ENCODE measurements at places on chromosomes 6 and 20.
A peak's percentile ranks its signal among the peaks of the same experiment; 100 is the strongest.

DNA sequence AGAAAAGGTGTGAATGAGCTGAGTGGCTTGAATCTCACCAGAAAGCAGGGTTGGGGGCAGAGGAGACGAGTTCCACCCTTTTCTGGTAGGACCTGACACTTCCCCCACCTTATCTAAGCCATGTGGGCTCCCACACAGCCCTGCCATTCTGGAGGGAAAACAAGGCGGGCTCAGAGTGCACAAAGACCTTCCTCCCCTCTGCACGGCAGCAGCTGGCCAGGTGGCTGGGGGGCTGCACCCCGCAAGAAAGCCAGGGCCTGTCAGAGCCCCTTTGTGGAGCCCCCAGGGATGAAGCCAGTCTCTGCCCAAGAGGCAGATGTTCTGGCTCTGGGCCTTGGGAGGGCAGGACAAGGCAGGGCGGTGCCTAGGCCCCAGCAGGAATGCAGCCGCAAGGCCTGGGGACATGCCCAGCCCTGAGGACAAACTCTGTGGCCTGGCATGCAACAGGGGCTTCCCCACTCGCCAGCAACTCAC is 48.4 kb upstream of the DSN1 start:
- DNase-seq: peak; percentile 15

GRCh38 chr20:4920655-4921054 is 80.7 kb downstream of the SLC23A2 start:
- no peak for DNase-seq

DNA sequence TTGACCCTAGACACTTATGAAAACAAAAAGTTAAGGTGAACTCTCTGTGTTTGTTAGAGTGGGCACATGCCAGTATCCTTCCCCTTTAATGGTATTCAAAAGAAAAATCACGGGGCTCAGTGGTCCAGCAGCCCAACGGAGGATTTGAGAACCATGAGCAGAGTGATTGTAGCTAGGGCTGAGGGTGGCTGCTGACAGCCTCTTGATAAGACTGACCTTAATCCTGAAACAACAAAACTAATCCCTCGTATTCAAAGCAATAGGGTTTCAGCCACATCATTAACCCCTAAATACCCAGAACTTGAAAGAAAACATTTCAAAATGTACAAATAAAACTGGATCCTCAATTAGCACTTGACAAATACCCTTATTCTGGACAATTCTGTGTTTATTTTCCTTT is 95.1 kb downstream of the SNAP25 start:
- DNase-seq: no peak

DNA sequence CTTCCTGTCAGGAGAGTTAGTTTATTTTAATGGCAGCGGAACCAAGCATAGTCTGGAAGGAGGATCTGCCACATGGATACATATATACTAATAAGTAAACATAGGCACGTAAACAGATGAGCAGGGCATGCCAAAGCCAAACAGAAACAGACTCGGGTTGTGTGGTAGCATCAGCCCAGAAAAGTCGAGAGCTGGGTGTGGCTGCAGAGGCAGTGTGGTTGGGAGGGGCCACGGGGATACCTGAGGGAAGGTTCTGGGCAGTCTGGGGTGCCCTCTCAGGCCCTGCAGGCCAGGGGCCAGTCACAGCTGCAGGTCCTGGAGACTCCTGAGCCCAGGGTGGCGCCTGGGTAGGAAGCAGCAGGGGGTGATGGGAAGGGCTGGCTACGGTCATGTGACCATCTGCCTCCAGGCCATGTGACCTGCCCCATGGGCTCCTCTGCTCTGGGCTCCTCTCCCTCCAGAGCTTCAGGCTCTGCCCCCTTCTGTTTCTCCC is 42.8 kb upstream of the MRPS10 start:
- peak; percentile 44 for DNase-seq

DNA sequence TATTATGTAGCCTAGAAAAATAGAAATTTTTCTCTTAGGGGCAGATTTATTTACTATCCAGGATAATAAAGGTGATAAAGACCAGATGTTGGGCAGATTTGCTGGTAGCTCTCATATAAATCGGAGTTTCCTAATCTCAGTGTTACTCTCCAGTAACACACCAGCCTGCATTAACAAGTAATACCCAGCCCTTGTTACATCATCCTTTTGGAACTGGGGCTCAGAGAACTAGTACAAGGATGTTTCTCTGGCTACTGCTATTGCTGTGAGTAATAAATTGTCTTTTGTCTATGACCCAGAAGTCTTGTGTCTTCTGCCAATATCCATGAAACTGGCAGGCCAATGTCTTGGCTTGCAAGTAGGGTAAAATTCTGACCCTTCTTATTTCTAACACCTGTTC is 16.8 kb downstream of the TPD52L1 start:
- no peak for DNase-seq

GRCh38 chr6:81625216-81625615 is 127.3 kb downstream of the TENT5A start:
- DNase-seq: no peak

DNA sequence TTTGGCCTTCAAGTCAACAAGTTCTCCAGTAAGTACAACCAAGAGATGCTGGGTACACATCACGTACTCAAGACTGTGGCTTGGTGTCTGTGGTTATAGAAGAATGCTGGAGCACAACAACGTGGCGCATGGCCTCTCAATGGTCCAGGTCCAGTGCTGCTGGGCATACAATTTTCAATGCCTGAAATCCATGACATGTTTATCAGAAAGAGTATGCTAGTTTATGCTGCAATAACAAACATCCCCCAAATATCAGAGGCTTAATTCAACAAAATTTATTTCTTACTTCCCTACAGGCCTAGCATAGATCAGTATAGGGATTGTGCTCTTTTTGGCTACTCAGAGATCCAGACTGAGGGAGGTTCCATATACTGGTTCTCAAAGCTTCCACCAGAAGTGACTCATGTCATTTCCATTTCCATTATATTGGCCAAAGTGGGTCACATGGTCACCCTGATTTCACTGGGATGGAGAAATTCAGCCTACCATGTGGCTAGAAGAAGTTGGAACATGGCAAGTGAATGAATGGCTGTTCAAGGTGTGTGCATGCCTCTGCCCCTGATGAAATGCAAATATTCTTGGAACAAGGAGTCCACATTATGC is 33.3 kb upstream of the KIF16B start:
- DNase-seq: no peak

DNA sequence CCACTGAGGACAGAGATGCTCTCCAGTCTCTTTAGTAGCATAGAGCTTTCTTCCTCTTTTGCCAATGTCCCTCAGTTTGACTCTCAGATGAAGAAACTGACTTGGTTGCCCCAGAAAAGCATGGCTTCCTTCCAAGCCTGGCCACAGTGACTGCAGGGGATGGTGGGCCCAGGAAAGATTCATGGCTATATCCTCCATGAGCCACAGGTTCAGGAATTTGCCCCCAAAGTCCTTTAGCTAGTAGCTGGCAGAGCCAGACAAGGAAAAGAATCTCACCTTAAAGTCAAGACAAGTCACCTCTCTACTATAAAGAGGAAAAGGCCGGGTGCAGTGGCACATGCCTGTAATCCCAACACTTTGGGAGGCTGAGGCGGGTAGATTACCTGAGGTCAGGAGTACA is 43.4 kb downstream of the TRAM2 start:
- DNase-seq: no peak

DNA sequence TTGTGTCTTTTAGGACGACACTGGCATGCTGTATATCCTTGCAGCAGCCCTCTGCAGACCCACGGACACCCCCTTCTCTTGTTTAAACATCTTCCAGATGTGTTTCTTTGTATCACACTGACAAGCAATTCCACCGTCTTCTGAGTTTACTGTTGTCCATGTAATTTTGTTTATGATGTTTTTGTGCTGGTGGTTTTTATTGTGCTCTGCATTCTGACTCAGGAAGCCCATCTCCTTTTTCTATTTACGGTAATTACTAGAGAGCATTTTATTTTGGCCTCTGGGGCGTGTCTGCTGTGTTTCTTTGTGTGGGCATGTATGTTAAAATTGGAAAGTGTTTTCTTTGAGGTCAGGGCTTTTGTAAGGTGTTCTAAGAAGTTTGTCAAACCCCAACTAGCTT is 111.9 kb downstream of the JARID2 start:
- DNase-seq: no peak

- DNase-seq: no peak
These were observed 124.0 kb upstream of the MAFB start for GRCh38 chr20:40813029-40813431.

DNA sequence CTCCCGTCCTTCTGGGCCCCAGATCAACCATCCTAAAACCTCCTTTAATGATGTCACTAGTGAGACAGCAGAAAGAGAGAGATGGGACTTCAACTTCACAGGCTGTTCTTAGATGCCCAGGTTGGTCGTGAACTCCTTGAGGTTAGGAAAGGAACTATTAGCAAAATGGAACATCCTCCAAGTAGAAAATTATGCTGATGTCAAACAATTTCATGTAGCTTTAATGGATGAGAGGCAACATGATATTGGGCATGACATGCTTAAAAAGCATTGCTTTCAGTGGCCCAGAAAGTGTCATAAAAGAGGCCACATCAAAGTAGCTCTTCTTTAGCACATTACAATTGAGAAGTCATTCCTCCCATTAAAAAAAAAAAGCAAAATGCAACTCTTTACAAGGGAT is 248.1 kb downstream of the PTPRT start:
- DNase-seq: no peak

DNA sequence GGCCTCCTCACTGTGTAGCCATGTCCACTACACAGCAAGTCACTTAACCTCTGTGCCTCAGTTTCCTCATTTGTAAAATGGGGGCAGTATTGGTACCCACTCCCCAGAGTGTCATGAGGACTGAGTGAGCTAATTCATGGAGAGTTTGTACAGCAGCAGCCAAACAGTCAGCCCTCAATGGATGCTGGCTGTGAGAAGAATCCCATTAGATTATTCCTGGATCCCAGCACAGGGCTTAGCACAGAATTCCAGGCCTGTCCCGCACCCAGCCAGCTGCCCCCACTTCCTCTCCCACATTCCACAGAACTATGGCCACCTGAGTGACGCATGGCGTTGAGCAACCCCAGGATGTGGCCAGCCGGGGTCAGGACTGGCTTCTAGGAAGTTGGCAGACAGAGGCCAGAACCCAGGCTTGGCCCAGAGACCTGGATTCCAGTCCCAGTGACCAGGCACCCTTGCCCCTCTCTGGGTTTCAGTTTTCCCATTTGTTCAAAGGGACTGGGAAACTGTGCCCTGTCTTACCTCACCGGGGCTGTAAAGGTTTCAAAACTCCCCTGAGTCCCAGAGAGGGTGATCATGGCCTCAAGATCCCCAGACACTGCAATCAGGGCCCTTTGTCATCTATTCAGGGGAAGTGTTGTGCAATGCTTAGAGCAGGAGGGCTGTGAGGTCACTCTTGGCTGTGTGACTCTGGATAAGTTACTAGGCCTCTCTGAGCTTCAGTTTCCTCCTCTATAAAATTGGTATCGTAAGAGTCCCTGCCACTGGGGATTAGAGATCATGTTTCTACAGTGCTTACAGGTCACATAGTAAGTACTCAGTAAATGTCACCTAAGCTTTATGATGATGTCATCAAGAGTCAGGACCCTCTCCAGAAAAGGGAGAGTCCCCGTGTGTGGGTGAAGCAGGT is 3.0 kb upstream of the TGM2 start:
- DNase-seq: peak; percentile 9

- no peak for DNase-seq
These were observed 257.8 kb downstream of the BTBD3 start for GRCh38 chr20:12175538-12175937.

DNA sequence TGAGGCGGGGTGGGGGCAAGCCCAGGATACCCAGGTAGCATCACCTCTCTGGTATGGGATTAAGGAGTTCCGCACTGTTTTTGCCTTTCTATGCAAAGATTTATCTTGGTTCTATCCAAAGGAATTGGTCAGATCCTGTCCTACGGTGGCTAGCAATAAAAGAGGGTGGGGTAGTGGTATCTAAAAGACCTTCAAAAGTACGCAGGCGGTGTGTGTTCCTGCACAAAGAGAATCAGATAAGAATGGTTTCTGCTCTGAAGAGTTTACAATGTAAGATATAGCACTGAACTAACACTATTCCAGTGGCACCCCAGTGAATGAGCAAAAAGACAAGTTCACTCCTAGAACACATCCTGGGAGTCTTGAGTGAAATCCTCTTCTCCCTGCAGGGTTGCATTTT is 6.3 kb downstream of the MRPS18A start:
- peak; percentile 18 for DNase-seq

- DNase-seq: no peak
These were observed 191.0 kb downstream of the UNC5CL start for GRCh38 chr6:40848038-40848437.

DNA sequence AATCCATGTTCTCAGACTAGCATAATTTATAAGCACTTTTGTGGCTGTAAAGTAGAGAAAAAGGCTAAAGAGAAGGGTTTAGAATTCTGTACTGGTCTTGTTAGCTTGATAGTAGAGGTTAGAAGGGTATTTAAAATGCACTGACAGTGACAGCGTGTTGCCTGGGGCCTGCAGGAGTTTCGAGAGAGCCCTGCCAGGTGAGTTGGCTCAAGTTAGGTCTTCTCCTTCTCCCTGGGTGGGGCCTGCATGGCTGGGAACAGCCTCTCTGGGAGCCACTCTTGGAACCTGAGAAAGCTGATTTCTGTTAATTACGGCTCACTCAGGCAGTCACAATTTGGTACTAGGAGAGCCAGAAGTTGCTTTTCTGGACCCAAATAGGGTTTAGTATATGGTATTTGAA is 103.7 kb downstream of the ARID1B start:
- no peak for DNase-seq

- no peak for DNase-seq
These were observed 82.3 kb downstream of the SYNE1 start for GRCh38 chr6:152554851-152555250.

DNA sequence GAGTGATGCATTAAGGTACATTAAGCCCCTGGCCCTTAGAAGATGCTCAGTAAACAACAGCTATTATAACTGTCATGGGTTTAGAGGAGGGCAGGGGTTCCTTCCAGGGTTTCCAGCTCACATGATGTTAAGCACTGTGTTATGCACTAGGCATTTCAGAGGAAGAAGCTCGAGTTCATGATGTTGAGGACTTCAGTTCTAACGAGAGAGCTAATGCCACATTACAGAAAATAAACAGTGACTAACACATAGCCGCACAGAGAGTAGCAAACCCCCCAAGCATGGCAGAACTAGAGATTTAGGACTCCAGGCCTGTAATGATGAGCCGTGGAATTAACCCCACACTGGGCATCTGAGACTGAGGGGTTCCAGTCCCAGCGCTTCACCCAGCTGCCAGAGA is 105.2 kb downstream of the UNC5CL start:
- no peak for DNase-seq

DNA sequence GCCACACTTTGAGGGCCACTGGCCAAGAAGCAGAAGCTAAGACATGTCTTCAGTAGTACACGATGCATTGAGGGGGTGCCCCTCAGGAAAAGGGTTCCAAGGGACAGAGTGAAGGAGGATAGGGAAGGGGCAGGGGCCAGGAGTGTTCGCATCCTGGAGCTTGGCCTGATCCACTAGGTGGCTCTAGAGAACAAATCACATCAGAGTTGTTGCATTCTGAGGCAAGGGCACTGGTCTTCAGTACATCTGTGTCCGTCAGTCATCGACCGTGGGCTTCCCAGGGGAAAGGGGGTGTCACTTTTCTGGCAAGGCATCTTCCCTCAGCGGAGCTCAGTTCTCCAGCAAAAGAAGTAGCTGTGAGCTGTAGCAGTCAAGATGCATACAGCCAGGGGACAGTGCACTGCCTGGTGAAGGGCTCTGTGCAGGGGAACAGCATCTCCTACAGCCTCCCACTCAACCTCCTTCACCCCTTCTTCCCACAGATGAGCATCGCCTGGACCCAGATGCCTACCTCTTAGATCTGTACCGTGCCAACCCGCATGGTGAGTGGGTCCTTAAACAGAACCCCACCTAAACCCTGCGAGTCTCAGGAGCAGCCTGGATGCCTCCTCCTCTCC is 47.8 kb downstream of the ARHGAP40 start:
- DNase-seq: peak; percentile 18
